Cardiac fibroblast (primary cell): ENCODE measurements at places on chromosomes 3 and 15.

DNA sequence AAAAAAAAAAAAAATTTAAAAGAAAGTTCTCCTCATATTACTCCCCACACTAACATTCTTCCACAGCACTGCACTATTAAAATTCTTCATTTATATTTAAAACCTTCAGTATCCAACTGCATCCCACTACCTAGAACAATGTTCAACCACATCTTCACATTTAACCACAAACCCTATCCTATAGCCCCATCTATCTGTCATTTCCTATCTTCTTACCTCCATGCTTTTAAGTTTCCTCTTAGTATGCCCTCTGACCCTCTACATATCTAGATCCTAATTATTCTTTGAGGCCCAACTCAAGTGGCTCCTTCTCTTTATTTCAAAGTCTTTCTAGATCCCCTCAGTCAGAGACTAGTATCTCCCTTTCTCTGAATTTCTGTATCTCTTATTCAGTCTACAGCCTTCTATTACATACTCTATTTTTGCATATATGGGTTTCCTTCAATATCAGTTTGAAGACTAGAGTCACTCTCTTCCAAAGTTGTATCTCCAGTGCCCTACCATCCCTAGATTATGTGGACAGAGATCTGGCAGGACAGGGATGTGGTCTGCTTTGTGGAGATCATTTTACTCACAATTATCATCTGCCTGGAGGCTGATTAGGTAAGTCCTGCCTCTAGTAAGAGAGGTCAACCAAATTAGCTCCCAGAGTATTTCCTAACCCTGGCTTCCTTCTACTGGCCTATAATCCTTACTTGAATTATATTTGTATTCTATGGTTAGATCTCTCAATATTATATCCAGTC lies 1.4 kb downstream of the CIAO2A start:
- DNase-seq = no peak

GRCh38 chr3:100682854-100683760 lies 26.2 kb upstream of the TFG start:
- DNase-seq = no peak

DNA sequence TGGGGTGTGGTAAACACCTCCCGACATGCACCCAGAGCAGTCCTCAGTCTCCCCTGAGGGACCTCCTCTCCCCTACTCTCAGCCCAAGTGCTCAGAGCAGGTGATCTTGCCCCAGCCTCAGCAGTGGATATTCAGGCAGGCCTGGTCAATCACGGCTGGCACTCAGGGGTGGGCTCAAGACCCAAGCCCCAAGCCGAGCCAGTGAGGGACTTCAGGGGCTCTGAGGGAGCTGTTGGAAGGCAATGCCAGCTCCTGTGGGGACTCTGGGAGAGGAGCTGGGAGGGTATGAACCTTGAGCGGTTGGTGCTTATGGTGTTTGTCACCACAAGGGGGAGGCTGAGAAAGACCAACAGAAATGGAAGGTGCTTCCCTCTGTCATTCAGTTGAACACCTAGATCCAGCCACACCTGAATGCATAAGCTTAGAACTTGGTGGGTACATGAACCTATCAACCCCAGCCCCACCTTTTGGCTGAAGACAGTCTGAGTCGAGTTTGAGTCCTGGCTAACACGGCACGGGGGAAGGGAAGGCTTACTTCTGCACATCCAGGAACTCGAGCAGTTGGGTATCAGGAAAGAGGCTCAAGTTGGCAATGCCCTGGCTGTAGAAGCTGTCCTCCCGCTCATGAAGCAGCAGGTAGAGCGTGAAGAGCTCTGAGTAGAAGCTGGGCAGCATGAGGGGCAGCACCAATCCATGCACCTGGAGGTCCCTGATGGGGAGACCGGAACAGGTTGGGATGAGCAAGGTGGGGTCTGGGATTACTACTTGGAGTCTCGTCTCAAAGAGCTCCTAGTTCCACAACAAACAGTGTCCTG lies 19.2 kb downstream of the ALS2CL start:
- no peak for DNase-seq

- peak; percentile 83 for DNase-seq
Observed at GRCh38 chr3:13543253-13543652, 5.7 kb upstream of the FBLN2 start.

DNA sequence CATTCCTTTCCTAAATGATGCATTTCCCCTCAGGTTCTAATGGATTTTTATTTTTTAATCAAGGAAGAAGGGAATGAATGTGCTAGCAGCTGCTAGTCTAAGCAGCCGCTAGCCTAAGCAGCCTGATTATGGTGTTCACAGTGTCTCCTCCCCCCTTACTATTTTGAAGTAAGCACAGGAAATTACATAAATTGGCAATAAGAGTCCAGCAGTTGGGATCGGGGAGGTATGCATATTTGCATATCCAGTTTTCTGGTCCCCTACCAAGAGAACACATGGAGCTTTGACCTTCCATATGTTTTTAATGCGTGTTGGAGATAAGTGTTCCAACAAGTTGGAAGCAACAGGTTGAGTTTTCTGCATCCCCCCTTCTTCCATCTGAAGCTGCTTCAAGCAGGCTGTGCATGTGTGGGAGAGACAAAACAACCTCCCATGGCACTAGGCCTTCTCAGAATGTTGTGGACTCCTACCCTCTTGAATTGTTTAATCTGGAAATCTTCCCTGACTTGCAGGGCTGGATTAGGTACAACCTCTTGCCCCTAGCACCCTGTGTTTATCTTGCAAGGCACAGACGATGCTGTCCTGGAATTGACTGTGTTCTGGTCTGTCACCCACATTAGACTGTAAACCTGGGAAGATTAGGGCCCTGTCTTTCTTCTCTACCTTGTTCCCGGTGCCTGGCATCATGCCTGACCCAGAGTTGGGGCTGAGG lies 124.8 kb upstream of the LRIG1 start:
- DNase-seq = no peak
